ENCODE measurements at places on chromosomes 7 and 10.

DNA sequence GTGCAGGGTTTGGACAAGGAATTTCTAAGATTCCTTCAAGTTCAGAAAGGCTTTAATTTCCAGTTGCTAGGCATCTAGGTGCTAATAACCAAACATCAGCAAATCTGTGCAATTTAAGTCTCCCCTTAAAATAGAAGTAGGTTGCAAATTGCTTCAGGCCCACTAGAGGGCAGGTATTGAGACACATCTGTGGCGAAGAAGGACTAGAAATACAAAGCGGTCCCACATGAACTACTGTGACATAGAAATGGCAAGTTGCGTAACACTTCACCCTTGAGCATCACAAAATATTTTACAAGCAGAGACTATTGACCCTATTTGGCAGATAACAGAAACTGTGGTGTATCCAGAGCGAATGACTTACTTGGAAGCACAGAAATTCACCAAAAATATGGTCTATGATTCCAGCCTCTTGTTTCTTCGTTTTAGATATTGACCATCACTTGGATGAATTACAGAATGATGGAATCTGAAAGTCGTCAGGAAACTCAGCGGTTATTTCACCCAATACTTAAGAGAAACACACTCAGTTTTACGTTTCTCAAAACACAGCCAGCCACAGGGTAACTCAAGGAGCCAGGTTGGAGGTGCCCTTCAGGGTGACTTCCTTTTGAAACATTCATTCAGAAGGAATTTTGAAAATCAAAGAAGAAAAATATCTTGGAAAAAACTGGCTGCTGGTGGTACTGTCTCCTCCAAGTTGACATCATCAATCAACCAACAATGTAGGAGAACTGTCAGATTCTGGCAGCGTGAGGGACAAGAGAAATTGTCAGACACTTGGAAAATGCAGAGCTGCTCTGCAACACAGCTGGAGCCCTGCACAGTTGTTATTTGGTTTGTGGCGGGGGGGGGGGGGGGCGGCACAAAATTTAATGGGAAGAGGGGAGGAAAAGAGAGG lies 256.3 kb upstream of the MINDY3 start:
- DNase-seq = no peak

DNA sequence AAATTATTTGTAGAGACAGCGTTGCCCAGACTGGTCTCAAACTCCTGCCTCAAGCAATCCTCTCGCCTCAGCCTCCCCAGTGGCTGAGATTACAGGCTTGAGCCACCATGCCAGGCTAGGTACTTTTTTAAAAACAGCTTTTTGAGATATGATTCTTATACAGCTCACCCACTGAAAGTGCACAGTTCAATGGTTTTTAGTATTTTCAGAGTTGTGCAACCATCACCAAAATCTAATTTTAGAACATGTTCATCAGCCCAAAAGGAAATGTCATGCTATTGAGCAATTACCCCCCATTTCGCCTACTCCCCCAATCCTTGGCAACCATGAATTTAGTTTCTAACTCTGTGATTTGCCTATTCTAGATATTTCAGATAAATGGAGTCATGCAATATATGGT lies 73.7 kb downstream of the EVX1 start:
- DNase-seq = no peak

GRCh38 chr7:92880212-92881090 lies 44.1 kb upstream of the CDK6 start:
- no peak for DNase-seq

GRCh38 chr10:79274279-79275104 lies 72.8 kb upstream of the PPIF start:
- DNase-seq = peak; percentile 49

GRCh38 chr7:115631782-115632181 lies 398.8 kb downstream of the TFEC start:
- no peak for DNase-seq

DNA sequence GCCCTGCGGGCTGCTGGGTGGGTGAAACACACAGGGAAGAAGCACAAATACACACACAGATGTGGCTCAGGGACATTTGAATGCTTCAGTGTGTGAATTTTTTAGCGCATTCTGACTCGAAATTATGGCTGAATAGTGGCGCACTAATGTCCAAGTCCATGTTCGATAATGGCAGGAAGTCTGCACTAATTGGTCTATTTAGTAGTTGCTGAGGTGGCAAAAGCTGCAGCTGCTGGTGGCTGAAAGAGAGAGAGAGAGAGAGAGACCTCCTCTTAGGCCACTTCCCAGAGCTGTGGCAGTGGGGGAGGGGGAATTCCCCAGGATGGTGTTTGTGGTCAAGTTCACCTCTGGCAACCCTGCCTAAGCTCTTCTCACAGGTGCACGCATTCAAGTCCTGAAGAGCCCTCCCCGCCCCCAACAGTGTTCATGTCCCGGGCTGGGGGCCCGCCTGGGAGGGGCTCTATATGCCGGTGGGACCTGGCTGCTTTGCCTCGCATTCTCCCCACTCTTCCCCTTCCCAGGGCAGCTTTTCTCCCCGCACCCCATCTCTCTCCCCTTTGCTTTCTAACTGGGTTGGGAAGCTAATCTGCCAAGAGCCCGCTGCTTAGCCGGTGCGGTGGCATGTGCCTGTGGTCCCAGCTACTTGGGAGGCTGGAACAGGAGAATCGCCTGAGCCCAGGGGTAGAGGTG lies 6.0 kb upstream of the MNX1 start:
- DNase-seq = no peak

- DNase-seq = no peak
Observed at GRCh38 chr7:140403878-140404564, at the start of gene RAB19. Gene RAB19, plus strand, starts transcription at chr7:140404058. Its CDS starts 3,589 bp downstream, at chr7:140407647.

- DNase-seq = no peak
Observed at GRCh38 chr7:157654350-157654749, 317.5 kb downstream of the DNAJB6 start.

DNA sequence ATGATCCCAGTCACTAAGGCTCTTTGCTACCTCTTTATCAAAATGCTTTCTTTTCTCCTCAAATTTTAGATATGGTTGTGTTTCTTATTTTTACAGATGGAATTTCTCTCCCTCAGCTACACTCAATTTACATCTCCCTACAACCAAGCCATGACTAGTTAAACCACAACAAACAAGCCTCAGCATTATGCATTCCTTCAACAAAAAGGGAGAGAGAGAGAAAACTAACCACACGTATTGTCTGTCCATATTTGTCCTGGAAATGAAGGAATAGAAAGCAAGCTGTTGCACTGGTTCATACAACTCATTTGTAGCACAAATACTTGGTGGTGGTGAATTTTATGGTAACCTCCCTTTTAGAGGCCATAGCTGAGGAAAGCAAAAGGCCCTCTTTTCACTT lies 286.4 kb downstream of the AHR start:
- no peak for DNase-seq

DNA sequence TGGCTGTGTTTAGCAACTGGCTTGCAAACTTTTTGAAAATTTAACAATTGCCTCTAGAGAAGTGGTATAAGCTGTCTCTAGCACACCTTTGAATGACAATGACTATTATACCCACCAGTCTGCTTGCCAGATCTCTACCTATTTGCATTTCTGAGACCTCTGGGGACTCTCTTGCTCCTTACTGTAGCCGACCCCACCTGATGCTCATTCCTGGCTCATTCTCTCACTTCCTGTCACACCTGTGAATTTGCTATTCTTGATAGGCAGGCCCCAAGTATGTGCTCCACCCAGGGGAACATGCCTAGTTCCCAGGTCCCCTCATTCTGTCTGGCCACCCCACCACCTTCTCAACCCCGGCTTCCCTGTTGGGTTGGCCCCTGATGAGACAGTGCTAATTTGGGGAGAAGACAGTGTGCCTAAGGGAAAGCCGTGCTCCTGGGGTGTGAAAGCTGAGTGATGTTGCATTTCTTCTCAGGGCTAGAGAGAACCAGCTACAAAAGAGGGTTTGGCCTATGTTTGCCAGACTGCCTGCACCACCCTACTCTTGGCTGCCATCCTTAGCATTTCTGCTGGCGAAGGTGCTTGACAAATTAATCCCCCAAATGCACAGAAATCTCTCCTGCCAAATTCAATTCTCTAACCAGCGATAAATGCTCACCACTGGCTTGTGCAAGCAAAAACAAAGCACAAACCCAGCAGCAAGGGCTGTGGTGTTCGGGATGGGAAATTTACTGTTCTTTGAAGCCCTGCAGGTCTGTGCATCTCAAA lies 138.2 kb downstream of the RPS24 start:
- DNase-seq = no peak

GRCh38 chr7:6558837-6559236 lies 7.6 kb upstream of the GRID2IP start:
- no peak for DNase-seq

GRCh38 chr10:93766918-93767317 lies 9.2 kb downstream of the LGI1 start:
- no peak for DNase-seq

DNA sequence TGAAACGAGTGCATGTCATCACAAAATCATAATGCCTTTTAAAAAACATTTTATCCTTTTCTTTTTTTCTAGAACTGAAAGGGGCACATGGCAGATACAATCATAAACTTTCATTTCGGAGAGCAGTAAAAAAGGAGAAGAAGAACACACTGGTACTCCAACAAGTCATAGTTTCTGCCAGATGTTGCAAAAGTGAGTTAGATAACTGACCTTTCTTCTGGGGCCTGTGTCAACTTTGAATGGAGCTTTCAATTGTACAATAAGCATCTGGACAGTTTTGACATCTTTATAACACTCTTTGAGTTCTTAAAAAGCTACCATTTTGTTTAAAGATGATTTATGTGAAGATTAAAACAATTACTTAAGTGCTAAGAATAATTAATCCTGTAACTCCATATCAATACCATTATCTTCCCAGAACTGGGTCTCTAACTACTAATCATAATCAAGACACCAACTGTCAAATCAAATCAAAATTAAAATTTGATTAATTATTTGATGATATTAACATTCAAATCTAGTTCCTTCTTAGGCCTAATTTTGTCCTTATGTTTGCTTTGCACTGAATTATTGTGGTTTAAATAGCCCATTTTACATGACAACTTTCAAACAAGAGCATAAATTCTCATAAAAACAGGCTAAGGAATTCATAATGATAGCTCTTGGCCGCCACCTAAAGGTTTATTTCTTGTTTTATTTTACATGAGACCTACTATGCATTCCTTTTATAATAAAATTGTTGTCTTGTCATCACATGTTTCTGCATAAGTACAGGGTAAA lies 19.5 kb upstream of the ITGB8 start:
- DNase-seq = peak; percentile 48

GRCh38 chr10:70222340-70222794 lies 10.9 kb downstream of the PPA1 start:
- DNase-seq = no peak

DNA sequence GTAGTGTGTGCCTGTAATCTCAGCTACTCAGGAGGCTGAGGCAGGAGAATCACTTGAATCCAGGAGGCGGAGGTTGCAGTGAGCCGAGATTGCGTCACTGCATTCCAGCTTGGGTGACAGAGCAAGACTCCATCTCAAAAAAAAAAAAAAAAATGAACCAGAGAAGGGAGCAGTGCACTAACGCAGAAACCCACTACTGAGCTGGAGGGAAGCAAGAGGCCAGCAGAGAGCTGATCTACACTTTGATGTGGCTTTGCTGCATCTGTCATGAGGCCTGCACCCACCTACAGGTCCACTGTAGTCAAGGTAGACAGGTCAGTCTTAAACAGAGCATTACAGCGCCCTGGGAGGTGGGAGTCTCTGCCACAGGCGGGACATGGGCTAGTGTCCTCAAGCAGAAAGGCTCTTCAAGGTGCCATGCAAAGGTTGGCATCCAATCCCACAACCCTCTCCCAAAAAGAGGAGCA lies 30.0 kb downstream of the MAT1A start:
- no peak for DNase-seq

- DNase-seq = no peak
Observed at GRCh38 chr7:142854372-142855113, at the start of gene EPHB6. Gene EPHB6, plus strand, starts transcription at chr7:142855076. Its CDS starts 8,152 bp downstream, at chr7:142863228.

- DNase-seq = no peak
Observed at GRCh38 chr7:982511-983003, 424 bp upstream of the CYP2W1 start.

DNA sequence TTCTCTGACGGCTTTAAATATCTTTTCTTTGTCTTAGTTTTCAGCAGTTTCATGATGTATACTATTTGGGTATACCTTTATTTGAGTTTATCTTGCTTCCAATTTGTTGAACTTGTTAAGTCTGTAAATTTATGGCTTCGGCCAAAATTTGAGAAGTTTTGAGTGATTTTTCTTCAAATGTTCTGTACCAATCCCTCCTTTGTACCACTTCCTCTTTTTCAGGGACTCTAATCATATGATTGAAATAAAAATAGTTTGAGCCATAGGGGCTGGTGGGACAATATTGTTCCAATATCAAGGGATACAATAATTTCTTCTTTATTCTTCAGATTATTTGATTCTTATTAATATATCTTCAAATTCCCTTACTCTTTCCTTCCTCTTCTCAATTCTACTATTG lies 43.1 kb upstream of the CTTNBP2 start:
- no peak for DNase-seq
